ENCODE measurements at places on chromosomes 12 and 14. TPM values are rescaled to one million over a fixed set of nuclear protein-coding genes. Genes with fewer than 3 reads are reported as not detected.

Gene DCN
- total RNA-seq = not detected

Gene CSRP2
- 405 TPM for total RNA-seq

Gene HSP90AA1
- total RNA-seq = 746 TPM

Gene ULK1
- 4.9 TPM for total RNA-seq

Gene TTC9
- total RNA-seq = 3.5 TPM

Gene FOXM1
- total RNA-seq = 38.2 TPM

Gene AMN
- total RNA-seq = not detected

Gene SLC4A8
- total RNA-seq = 132 TPM

Gene RNASE7
- total RNA-seq = not detected

Gene DPPA3
- total RNA-seq = 0.25 TPM

Gene TBC1D30
- 9.7 TPM for total RNA-seq

Gene MYO1A
- not detected for total RNA-seq

GRCh38 chr12:52907092-52907810 lies 2.4 kb upstream of the KRT8 start:
- no peak overlapping the region for H3K4me3 ChIP-seq
- H3K4me1 ChIP-seq = peaks cover 6% of the 10 kb centered on the region
- H3K36me3 ChIP-seq = no peaks in the 10 kb centered on the region
- no peak for DNase-seq

- no peak for DNase-seq
- H3K36me3 ChIP-seq = no peaks in the 10 kb centered on the region
- no peak overlapping the region for H3K27ac ChIP-seq
- H3K4me1 ChIP-seq = peaks cover 14% of the 10 kb centered on the region
- H3K4me3 ChIP-seq = no peak overlapping the region
These were observed 75.5 kb upstream of the FZD10 start for GRCh38 chr12:130086797-130087196.

- peaks cover 9% of the 10 kb centered on the region for H3K4me1 ChIP-seq
- no peak overlapping the region for H3K27ac ChIP-seq
- H3K4me3 ChIP-seq = no peak overlapping the region
- no peaks in the 10 kb centered on the region for H3K36me3 ChIP-seq
- DNase-seq = no peak
These were observed 291.3 kb downstream of the NPAS3 start for GRCh38 chr14:33230021-33230420.

GRCh38 chr12:102879144-102879763 lies 37.8 kb downstream of the PAH start:
- no peaks in the 10 kb centered on the region for H3K36me3 ChIP-seq
- no peak overlapping the region for H3K27ac ChIP-seq
- no peak overlapping the region for H3K4me3 ChIP-seq
- peaks cover 24% of the 10 kb centered on the region for H3K27me3 ChIP-seq
- peaks cover 10% of the 10 kb centered on the region for H3K4me1 ChIP-seq
- peak; percentile 86 for DNase-seq

GRCh38 chr14:63200035-63200740 lies 4.1 kb upstream of the RHOJ start:
- no peaks in the 10 kb centered on the region for H3K36me3 ChIP-seq
- H3K4me3 ChIP-seq = no peak overlapping the region
- H3K27ac ChIP-seq = no peak overlapping the region
- H3K27me3 ChIP-seq = no peaks in the 10 kb centered on the region
- H3K4me1 ChIP-seq = peaks cover 19% of the 10 kb centered on the region

DNA sequence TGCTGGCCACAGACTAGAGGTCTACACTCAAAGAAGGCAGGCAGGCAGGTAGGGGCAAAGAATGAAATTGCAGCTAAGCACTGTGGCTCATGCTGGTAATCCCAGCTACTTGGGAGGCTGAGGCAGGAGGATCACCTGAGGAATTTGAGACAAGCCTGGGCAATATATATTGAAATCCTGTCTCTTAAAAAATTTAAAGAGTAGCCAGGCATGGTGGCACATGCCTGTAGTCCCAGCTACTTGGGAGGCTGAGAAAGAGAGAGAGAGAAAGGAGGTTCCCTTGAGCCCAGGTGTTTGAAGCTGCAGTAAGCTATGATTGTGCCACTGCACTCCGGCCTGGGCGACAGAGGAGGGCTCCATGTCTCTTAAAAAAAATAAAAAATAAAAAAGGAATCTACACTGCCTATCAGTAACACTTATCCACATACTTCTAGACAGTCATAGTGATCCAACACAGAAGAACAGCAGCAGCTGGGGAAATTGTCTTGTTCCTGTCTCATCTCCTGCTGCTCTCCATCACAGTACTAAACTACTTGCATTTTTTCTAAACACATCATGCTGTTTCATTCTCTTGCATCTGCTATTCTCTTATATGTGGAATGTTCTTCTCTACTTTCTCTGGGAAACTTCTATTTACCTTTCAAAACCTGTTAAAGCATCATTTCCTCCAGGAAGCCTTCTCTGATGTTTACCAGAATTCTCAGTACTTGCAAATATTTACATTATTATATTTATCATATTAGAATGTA lies 57.2 kb downstream of the ATF7 start:
- H3K27me3 ChIP-seq = no peaks in the 10 kb centered on the region
- no peak overlapping the region for H3K4me3 ChIP-seq
- peaks cover 24% of the 10 kb centered on the region for H3K4me1 ChIP-seq
- no peak for DNase-seq

- no peaks in the 10 kb centered on the region for H3K4me1 ChIP-seq
- H3K27ac ChIP-seq = no peak overlapping the region
These were observed 33.3 kb upstream of the C2CD5 start for GRCh38 chr12:22577667-22578066.

- peaks cover 15% of the 10 kb centered on the region for H3K4me1 ChIP-seq
- H3K27ac ChIP-seq = no peak overlapping the region
- no peaks in the 10 kb centered on the region for H3K27me3 ChIP-seq
These were observed 150.1 kb upstream of the LRIG3 start for GRCh38 chr12:59070322-59070933.

DNA sequence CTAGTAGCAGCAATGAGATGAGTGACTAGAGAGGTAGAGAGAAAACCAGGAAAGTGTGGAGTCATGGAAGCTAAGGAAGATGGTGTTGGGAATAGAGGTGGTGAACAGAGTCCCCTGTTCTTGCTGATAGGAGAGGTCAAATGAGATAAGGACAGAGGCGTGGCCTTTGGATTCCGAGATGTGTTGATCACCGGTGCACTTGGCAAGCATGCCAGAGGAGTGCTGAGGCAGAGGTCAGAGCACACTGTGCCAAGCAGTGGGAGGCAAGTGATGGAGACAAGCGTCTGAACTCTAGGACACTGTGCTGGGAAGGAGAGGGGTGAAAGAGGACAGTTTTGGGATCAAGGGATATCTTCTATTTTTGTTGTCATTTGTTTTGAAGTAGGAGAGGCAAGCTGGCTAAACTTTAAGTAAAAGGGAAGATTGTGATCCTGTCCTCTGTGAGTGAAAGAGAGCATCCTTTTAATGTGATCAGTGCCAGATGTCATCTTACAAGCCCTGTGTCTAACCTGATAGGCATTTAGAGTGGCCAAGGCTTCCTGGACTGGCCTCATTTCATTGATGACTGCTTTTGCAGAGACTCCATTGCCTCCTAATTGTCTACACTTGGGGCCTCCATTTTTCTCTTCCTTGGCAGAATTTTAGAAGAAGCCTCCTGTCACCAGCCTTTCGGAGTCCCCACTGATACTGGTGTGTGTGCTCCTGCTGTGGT lies 336.4 kb downstream of the CACNA1C start:
- DNase-seq = no peak
- H3K4me1 ChIP-seq = no peaks in the 10 kb centered on the region
- H3K27me3 ChIP-seq = no peaks in the 10 kb centered on the region
- no peaks in the 10 kb centered on the region for H3K36me3 ChIP-seq

GRCh38 chr12:30357766-30358490 lies 337.7 kb downstream of the IPO8 start:
- H3K4me3 ChIP-seq = no peak overlapping the region
- no peaks in the 10 kb centered on the region for H3K27me3 ChIP-seq
- peak; percentile 13 for DNase-seq
- no peaks in the 10 kb centered on the region for H3K36me3 ChIP-seq

GRCh38 chr14:34701808-34702207 lies 12.6 kb downstream of the CFL2 start:
- DNase-seq = no peak
- H3K36me3 ChIP-seq = no peaks in the 10 kb centered on the region
- no peak overlapping the region for H3K27ac ChIP-seq
- H3K4me3 ChIP-seq = no peak overlapping the region

- no peak overlapping the region for H3K4me3 ChIP-seq
- H3K4me1 ChIP-seq = peaks cover under 1% of the 10 kb centered on the region
- no peak overlapping the region for H3K27ac ChIP-seq
- DNase-seq = no peak
- H3K27me3 ChIP-seq = no peaks in the 10 kb centered on the region
These were observed 84.0 kb downstream of the TMCC3 start for GRCh38 chr12:94566345-94566744.

- no peak overlapping the region for H3K4me3 ChIP-seq
- H3K27me3 ChIP-seq = no peaks in the 10 kb centered on the region
- peaks cover 6% of the 10 kb centered on the region for H3K4me1 ChIP-seq
- H3K36me3 ChIP-seq = no peaks in the 10 kb centered on the region
- H3K27ac ChIP-seq = no peak overlapping the region
These were observed 565.8 kb upstream of the ATP2B1 start for GRCh38 chr12:90274407-90274806.

DNA sequence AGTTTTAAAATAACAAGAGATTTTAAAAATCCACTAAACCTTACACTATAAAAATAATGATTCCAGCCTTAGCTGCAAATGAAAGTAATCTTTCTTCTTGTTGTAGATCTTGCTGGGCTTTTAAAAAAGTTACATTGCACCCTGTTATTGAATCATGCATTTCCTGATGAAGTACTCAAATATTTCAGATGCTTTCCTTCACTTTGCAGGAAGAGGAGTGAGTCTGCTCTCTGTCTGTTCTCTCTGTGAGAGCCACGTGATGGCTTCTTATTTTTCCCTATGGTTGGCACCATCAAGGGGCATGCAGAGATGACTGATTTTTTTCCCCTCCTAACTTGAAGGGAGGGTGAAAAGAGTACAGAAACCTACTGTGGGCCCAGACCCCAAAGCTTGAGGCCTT lies 262.7 kb downstream of the ATP23 start:
- peaks cover 23% of the 10 kb centered on the region for H3K4me1 ChIP-seq
- no peak overlapping the region for H3K4me3 ChIP-seq
- no peak for DNase-seq
- no peaks in the 10 kb centered on the region for H3K36me3 ChIP-seq

- no peak for DNase-seq
- no peaks in the 10 kb centered on the region for H3K27me3 ChIP-seq
- H3K36me3 ChIP-seq = no peaks in the 10 kb centered on the region
- H3K4me1 ChIP-seq = no peaks in the 10 kb centered on the region
These were observed 44.5 kb upstream of the PRPF39 start for GRCh38 chr14:45039390-45039789.

DNA sequence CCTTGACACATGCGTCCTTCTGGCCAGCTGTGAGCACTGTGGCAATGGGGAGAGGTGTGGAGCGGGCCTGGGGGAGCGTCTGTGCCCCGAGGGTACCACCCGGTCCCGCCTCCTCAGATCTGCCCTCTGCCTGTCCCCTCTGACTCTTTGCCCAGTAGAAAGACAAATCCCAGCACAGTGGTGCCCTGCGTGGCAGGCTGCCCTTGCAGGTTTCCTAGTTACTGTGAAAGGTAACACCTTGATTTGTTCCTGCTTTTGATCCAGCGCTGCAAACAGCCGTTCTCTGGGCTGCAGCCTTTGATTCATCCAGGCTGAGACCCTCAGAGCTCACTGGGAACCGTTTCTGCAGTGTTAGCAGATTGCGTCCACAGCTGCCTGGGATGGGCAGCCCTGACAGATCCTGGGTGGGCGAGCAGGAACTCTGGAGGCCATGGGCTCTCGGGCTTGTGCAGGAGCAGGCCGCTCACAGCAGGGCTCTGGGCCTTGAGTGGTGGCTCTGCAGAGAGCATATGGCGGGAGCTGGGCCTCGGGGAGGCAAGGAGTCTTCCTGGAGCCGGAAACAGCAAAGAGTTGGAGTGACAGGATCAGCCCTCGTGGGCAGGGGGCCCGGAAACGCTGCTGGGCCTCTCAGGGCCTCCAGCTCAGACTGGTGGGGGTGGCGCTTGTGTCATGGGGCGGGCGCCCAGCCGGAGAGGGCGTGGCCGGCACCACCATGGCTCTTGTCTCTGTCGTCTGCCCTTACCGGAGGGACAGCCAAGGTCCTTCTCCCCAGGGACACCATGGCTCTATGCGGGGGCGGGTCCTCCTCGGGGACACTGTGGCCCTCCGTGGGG lies 16.6 kb downstream of the FBRSL1 start:
- H3K4me1 ChIP-seq = peaks cover 14% of the 10 kb centered on the region
- no peak for DNase-seq
- H3K4me3 ChIP-seq = no peak overlapping the region
- no peaks in the 10 kb centered on the region for H3K36me3 ChIP-seq
- no peak overlapping the region for H3K27ac ChIP-seq
- H3K27me3 ChIP-seq = no peaks in the 10 kb centered on the region

DNA sequence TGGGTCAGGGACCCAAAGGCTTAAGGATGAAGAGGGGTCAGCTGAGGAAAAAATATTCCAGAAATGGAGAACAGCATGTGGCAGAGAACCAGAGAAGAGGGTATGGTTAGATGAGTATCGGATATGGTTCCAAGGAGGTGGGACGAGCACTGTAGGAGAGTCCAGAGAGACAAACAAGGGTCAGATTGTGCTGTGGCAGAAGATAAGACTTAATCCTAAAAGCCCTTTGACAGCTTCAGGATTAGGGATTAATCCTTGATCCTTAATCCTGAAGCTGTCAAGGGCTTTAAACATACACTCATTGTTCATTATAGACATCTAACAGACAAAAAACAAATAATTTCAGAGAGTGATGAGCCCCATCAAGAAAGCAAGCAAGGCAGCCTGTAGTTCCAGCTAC lies 124.0 kb downstream of the SPTSSA start:
- no peak overlapping the region for H3K27ac ChIP-seq
- no peaks in the 10 kb centered on the region for H3K27me3 ChIP-seq
- no peak for DNase-seq
- H3K4me3 ChIP-seq = no peak overlapping the region

GRCh38 chr12:75656210-75656609 lies 144.8 kb upstream of the KRR1 start:
- H3K4me3 ChIP-seq = no peak overlapping the region
- no peak for DNase-seq
- H3K4me1 ChIP-seq = no peaks in the 10 kb centered on the region
- H3K27ac ChIP-seq = no peak overlapping the region
- H3K27me3 ChIP-seq = no peaks in the 10 kb centered on the region
- no peaks in the 10 kb centered on the region for H3K36me3 ChIP-seq

DNA sequence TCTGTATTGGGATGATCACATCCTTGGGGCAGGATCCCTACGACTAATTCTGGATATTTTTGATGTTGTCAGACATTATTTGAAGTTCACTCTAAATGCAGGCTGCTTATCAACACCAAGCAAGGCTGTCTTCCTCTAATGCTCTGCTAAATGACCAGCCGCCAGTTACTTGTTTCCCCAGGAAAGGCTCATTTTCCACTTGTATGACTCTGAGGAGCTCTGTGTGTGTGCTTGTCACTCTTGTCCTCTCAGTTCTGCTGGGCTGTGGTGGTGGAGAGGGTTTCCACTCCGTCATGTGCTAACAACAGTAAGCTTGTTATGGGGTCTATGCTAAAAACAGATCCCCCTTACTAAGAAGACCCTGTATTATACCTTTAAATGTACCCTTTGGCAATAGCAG lies 42.1 kb downstream of the ATL1 start:
- H3K4me3 ChIP-seq = no peak overlapping the region

All from neural progenitor cell (in vitro differentiated cells).